Stimulated activated CD8-positive, alpha-beta memory T cell treated with anti-CD3 and anti-CD28 coated beads, Interleukin-2, amount 100 ng/mL, for 1 hour (primary cell): ENCODE measurements at places on chromosomes 16 and 17.

DNA sequence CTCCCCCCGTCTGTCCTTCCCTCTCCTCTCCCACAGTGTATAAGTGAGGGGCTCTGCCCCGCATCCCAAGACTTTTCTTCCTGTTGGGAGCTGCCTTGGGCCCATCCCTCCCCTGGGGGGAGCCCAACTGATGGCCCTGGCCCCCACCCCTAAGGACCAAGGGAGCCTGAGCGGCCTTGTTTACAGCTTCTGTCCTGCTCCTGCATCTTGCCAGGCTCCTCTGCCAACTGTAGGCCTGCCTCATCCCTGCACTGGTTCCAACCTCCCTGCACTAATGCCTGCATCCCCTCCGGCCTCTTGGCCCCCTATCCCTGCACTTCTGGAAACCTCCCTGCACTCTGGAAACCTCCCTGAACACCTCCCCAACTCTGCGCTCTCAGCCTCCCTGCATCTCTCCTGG, 1.4 kb upstream of the PAGR1 start:
- no peak for DNase-seq

- DNase-seq, result no peak
Measured at GRCh38 chr16:11734025-11734652, 8.5 kb downstream of the TXNDC11 start.

DNA sequence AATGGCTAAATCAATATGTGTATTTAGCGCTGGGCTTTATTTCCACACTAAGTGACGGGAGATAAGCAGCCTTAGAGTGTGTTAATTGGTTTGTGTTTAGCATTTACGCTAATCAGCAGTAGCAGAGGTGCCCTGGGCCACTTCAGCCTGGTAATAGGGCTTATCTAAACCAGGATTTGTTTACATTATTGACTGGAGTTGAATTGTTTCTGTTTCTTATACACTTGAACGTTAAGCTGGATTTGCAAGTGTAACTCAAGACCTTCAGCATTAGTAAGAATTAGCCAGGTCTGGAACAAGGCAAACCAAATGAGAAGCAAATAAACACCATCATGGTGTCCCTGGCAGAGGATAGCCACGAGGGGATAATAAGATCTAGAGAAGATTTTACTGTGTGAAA, 313.6 kb downstream of the HS3ST4 start:
- no peak for DNase-seq

GRCh38 chr17:58531122-58531521, 16.7 kb upstream of the MTMR4 start:
- no peak for DNase-seq

DNA sequence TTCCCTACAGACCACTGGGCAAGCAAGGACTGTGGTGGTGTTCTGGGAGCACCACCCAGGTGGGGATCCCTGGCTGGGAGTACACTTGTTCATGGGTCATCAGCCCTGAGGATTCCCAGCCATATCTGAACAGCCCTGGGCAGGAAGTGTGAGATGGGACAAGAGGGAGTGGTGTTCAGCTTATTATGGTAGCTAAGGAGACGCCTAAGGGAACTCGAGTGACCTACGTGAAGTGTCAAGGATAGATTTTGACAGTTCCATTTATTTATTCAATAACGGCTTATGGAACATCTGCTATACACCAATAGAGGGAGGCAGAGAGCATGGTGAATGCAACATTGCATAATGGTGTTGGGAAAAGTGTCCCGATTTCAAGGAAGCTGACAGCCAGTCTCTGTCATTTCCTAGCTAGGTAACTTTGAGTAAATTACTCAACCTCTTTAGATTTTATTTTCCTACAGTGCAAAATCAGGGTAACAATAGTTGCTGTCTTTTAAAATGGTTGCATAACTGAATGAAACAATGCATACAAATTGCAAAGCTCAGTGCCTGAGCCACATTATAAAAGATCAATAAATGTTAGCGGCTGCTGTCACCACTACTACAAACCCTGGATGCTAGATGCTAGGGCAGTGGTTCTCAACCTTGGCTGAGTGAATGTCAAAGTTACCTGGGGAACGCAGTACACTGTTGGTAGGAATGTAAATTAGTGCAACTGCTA, 534.1 kb downstream of the GRIN2A start:
- no peak for DNase-seq

- DNase-seq, result no peak
Measured at GRCh38 chr17:77147357-77147801, 6.6 kb downstream of the SEC14L1 start.

DNA sequence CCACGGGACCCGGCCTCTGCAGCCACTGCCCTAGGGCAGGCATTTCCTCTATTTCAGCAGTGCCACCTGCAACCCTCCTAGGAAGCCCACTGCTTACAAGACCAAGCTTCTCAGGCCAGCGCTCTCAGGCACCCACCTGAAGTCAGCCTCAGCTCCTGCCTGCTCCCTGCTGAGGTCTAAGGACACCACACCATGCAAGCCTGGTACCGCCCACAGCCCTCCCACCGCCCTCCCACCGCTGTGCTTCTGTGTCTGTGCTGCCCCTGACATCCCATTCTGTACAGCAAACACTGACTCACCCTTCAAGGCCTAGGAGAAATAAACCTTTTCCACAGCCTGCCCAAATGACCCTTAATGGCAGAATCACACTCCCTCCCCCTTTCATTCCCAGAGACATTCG, 6.3 kb downstream of the CLUH start:
- DNase-seq, result no peak
